ENCODE measurements at places on chromosomes 1 and 21. TPM values are rescaled to one million over a fixed set of nuclear protein-coding genes. Genes with fewer than 3 reads are reported as not detected.
A peak's percentile ranks its signal among the peaks of the same experiment; 100 is the strongest.

The TXNDC12 gene
- polyA plus RNA-seq: 26.5 TPM

The OLFML3 gene
- 4.4 TPM for polyA plus RNA-seq

The TEDDM1 gene
- not detected for polyA plus RNA-seq

The VAV3 gene
- 19.6 TPM for polyA plus RNA-seq

The GRIK3 gene
- not detected for polyA plus RNA-seq

The RGS7 gene
- not detected for polyA plus RNA-seq

The MORN1 gene
- polyA plus RNA-seq: 3.9 TPM

DNA sequence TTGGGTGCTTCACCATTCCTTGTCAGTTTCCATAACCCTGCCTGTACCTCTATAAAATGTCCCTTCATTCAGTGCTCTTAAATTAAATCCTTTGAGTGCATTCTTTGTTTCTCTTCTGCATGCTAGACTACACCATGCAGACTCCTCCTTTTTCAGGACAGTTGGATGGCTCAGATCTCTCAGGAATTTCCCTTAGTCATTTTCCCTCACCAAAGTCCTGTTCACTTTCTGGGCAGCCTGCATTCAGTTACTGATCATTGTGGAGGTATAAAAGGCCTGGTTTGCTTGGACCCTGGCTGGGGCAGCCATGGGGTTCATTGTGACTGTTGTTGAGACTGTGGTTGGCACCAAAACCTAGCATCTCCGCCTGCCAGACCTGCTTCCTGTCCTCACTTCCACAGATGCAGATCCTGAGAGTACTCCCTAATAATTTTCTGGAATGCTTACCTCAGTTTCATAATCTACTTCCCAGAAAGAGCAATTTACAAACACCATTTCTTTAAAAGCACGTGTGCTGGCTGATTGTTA lies 88.4 kb downstream of the PDE4B start:
- H3K4me3 ChIP-seq: no peak overlapping the region
- H3K27ac ChIP-seq: no peak overlapping the region
- no peak for DNase-seq
- H3K36me3 ChIP-seq: no peaks in the 10 kb centered on the region

- peaks cover 22% of the 10 kb centered on the region for H3K4me1 ChIP-seq
- H3K4me3 ChIP-seq: no peak overlapping the region
- no peaks in the 10 kb centered on the region for H3K27me3 ChIP-seq
- no peak for DNase-seq
- no peaks in the 10 kb centered on the region for H3K36me3 ChIP-seq
- H3K27ac ChIP-seq: no peak overlapping the region
These were observed 2.8 kb upstream of the ZSCAN20 start for GRCh38 chr1:33469691-33470090.

- peaks cover 35% of the 10 kb centered on the region for H3K4me1 ChIP-seq
- DNase-seq: peak; percentile 41
- H3K36me3 ChIP-seq: no peaks in the 10 kb centered on the region
These were observed 112.9 kb downstream of the ZBTB18 start for GRCh38 chr1:244163861-244164510.

- no peak for DNase-seq
- H3K27me3 ChIP-seq: no peaks in the 10 kb centered on the region
- no peak overlapping the region for H3K27ac ChIP-seq
- H3K4me1 ChIP-seq: no peaks in the 10 kb centered on the region
- no peaks in the 10 kb centered on the region for H3K36me3 ChIP-seq
- no peak overlapping the region for H3K4me3 ChIP-seq
These were observed 115.1 kb downstream of the KCTD3 start for GRCh38 chr1:215682232-215682631.

- peak overlapping the region; percentile 32 for H3K27ac ChIP-seq
- H3K4me3 ChIP-seq: no peak overlapping the region
- no peaks in the 10 kb centered on the region for H3K36me3 ChIP-seq
- peaks cover 23% of the 10 kb centered on the region for H3K4me1 ChIP-seq
- H3K27me3 ChIP-seq: no peaks in the 10 kb centered on the region
- no peak for DNase-seq
These were observed 403.6 kb downstream of the PTPRU start for GRCh38 chr1:29639741-29640427.

- no peaks in the 10 kb centered on the region for H3K36me3 ChIP-seq
- no peak overlapping the region for H3K4me3 ChIP-seq
- DNase-seq: no peak
- no peak overlapping the region for H3K27ac ChIP-seq
- H3K4me1 ChIP-seq: peaks cover 15% of the 10 kb centered on the region
These were observed 104.4 kb downstream of the NFIA start for GRCh38 chr1:61186753-61187152.

DNA sequence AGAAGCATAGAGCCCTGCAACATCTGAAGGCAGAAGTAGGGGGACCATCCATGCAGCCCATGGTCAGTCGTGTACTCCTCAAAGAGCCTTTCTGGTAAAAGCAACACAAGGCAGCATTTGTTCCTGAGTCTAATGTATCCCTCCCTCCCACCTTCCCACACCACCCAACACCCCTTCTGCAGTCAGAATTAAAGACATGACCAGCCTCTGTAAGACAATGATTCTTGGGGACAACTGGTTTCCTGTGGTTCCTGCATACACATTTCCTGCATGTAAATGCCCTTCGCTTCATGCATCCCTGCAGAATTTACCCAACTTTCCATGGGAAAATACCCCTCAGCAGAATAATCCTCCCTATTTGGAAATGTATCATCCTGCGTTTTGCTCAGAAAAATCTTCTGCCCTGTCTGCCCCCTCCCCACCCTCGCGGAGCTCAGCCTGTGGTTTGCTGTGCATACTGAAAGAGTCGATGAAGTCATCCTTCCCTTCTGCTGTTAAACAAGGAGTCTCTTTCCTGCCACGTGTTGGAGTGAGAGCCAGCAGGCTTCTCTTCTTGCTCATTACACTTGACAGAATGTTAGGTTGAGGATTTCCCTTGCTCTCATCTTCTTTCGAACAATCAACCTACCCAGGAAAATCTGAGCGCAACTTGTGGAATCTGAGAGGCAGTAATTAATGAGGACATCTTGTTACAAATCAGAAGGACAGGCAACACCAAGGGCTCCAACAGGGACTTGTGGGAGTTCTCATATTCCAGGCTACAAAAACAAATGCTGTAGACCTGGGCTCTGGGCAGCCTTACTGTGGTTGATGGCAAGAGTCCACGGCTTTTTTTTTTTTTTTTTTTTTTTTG lies 4.7 kb downstream of the TNN start:
- no peaks in the 10 kb centered on the region for H3K36me3 ChIP-seq
- H3K27me3 ChIP-seq: peaks cover 23% of the 10 kb centered on the region
- H3K27ac ChIP-seq: no peak overlapping the region
- no peak overlapping the region for H3K4me3 ChIP-seq
- no peaks in the 10 kb centered on the region for H3K4me1 ChIP-seq
- DNase-seq: no peak

GRCh38 chr1:31753707-31754349 lies 10.3 kb downstream of the ADGRB2 start:
- no peak overlapping the region for H3K27ac ChIP-seq
- H3K27me3 ChIP-seq: peaks cover 5% of the 10 kb centered on the region
- H3K4me1 ChIP-seq: peaks cover 24% of the 10 kb centered on the region
- DNase-seq: no peak

DNA sequence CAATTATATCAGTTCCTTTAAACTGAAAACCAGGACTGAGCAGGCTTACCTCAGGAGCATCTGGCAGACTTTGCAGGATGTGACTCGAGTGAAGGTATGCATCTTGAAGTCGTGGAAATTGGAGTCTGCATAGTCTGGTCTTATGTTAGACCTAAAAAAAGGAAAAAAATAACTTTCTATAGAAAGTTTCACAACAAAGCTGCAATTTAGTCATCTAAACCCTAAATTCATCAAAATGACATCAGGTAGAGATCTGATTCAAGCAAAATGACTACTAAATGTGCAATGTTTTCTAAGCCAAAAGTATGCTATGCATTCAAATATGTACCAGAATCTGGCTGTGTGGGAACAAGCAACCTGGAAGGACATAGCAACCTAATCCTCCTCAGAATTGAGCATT lies 260.1 kb downstream of the VAV3 start:
- no peaks in the 10 kb centered on the region for H3K27me3 ChIP-seq
- no peak for DNase-seq
- peaks cover 10% of the 10 kb centered on the region for H3K4me1 ChIP-seq

DNA sequence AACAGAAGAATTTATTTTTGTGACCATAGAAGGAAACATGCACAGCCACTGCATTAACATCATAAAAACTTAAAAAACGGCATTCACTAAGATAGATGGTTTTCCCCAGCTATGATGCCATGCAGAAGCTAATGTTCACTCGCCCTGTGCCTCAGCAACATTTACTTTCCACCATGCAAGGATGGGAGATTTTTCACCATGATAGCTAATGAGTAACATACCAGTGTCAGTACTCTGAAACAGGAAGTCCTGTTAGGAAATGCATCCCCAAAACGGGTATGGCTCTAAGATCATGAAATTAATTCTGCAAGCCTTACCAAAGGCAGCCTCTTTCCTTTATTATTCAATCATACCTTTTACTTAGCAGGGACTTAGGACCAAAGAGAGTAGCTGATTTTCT lies 17.5 kb upstream of the VAMP3 start:
- H3K4me1 ChIP-seq: peaks cover 4% of the 10 kb centered on the region
- H3K27me3 ChIP-seq: no peaks in the 10 kb centered on the region
- no peaks in the 10 kb centered on the region for H3K36me3 ChIP-seq
- no peak for DNase-seq

DNA sequence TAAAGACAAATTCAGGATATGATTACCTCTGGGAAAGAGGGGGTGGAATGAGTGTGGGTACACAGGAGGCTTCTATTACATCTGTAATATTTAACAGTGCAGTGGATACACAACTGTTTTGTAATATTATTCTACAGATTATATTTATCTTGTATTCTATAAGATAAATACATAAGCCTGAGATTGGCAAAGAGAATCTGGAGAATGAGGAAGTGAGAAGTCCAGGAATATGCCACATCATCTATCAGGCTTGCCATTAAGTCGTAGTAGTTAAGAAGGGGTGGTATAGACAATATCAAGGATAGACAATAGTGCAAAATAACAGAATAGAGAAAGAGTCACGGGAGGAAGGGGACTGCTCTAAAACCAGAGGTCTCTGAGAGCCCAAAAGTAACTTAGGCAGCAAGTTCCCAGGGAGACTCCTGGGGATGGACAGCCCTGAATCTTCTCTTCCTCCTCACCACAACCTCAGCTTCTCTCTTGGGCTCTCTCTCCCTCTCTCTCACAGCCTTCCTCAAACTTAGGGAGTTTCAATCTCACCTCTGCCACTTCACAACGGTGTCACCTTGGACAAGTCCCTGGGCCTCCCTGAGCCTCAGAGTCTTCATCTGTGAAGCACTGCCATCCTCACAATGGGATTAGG lies 14.0 kb upstream of the PTAFR start:
- H3K4me3 ChIP-seq: no peak overlapping the region
- no peaks in the 10 kb centered on the region for H3K36me3 ChIP-seq
- H3K27ac ChIP-seq: no peak overlapping the region
- no peak for DNase-seq
- peaks cover 27% of the 10 kb centered on the region for H3K4me1 ChIP-seq

- H3K27me3 ChIP-seq: no peaks in the 10 kb centered on the region
- no peaks in the 10 kb centered on the region for H3K4me1 ChIP-seq
- no peak overlapping the region for H3K4me3 ChIP-seq
- no peak overlapping the region for H3K27ac ChIP-seq
- H3K36me3 ChIP-seq: peaks cover 20% of the 10 kb centered on the region
- no peak for DNase-seq
These were observed 62.4 kb downstream of the ERI3 start for GRCh38 chr1:44292651-44293050.

DNA sequence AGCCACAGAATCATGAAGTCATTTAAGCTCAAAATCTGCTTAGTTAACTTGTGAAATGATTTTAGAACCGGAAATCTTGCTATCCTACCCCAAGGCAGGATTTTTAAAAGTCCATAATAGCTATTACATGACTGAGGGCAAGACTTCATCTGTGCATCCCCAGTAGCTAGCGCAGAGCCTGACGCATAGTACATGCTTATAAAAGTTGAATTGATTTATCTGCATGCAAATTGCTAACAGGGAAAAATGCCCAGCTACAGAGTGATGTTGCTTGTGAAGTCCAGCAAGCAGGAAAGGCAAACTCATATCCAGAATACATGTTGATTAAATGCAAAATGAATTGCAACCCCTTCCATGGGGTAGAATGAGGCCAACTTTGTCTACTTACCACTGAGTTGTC lies 8.1 kb upstream of the MAP1LC3C start:
- no peak for DNase-seq
- no peak overlapping the region for H3K4me3 ChIP-seq
- no peak overlapping the region for H3K27ac ChIP-seq
- no peaks in the 10 kb centered on the region for H3K36me3 ChIP-seq

GRCh38 chr1:166354406-166354805 lies 187.6 kb upstream of the FAM78B start:
- H3K27me3 ChIP-seq: no peaks in the 10 kb centered on the region
- no peaks in the 10 kb centered on the region for H3K4me1 ChIP-seq
- H3K27ac ChIP-seq: no peak overlapping the region
- DNase-seq: no peak
- no peaks in the 10 kb centered on the region for H3K36me3 ChIP-seq
- H3K4me3 ChIP-seq: no peak overlapping the region

DNA sequence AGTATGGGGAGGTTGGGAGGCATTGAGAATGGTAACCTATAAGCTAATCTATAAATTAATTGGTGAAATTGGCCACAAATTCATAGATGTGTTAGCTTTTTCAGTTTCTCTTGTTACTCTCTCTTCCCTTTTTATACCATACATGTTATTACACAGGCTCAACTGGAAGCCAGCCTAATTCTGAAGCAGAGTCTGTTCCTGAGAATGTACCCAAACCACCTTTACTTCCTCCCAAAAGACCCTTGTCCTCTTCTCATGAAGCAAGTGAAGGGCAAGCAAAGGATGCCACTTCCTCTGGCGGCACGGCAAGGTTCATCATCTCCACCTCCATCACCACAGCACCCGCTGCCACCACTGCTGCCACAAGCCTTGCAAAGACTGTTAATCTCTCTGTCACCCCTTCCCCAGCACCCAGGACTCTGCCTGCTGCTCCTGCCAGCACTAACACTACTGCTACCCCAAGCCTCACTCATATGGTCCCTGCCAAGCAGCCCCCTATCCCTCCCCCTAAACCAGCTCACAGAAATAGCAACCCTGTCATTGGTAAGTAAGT lies 39.5 kb upstream of the RCC1 start:
- no peak for DNase-seq
- no peaks in the 10 kb centered on the region for H3K4me1 ChIP-seq
- peaks cover 15% of the 10 kb centered on the region for H3K36me3 ChIP-seq
- H3K27me3 ChIP-seq: no peaks in the 10 kb centered on the region
